ENCODE measurements at places on chromosomes 16 and 17.

DNA sequence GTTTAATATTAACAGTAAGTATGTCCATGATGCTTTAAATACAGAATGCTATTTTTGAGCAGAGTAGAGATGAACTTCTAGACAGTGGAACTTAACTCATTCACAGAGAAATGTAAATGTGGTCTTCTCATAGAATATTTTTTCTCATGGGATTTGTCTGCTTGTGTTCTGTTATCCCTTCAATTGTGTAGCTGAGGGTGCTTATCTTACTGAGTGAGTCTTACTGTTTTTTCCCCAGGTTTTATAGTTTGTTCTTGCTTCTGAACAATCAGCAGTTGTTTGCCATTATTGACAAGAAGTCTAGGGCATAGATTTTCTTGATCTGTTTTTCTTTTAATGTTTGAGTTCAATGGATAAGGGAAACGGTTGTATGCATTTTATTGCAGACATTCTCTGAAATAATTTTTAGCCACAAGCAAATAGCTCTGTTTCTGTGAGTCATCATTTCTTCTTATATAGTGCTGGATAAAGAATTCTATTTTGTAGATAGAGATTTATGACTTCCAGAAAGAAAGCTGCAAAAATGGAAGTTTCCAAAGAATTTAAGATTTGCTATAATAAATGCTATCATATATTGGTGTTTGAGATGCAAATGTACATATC, 60.5 kb downstream of the NF1 start:
- no peak for DNase-seq

GRCh38 chr17:44233582-44233981, 14.1 kb upstream of the UBTF start:
- DNase-seq, result no peak

- no peak for DNase-seq
Measured at GRCh38 chr17:69466905-69467667, 52.6 kb downstream of the MAP2K6 start.

- DNase-seq, result no peak
Measured at GRCh38 chr17:78045316-78045715, 83.2 kb downstream of the TMC6 start.

DNA sequence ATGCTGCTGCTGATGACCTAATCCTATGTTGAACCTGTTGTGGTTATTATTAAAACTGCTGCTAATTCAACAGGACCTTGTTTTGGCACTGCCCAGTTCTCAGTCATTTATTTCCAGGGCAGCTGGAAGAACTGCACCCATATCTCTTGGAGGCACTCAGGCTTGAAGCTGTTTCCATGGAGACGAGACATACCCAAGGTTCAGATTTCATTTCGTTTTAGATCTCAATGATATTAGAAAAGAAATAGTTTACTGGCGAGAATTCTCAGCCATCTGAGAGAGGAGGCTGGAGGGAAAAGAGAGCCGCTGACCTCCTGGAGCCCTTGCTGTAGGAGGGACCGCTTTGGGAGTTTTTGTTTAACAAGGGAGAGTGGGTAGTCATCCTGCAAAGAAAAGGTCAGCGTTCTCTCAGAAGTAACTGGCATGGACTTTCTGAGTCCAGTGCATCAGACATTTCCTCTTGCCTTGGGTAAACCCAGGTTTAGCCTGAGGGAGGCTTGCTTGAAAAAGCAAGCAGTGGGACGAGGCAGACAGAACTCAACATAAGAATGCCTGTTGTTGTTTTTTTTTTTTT, 75.4 kb downstream of the YPEL2 start:
- DNase-seq, result no peak

GRCh38 chr16:14013145-14013570, 58.0 kb upstream of the MRTFB start:
- no peak for DNase-seq

GRCh38 chr16:5639531-5639930, 541.9 kb upstream of the EEF2KMT start:
- no peak for DNase-seq

DNA sequence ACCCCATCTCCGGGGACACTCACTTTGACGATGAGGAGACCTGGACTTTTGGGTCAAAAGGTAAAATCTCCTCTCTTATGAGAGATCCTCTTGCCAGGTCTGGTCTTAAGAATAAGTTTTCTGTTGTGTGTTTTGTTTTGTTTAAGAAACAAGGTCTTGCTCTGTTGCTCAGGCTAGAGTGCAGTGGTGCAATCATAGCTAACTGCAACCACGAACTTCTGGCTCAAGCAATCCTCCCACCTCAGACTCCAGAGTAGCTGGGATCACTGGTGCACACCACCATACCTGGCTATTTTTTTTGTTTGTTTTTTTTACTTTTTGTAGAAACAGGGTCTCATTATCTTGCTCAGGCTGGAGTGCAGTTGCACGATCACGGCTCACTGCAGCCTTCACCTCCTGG, 4.1 kb downstream of the MMP25 start:
- DNase-seq, result no peak

DNA sequence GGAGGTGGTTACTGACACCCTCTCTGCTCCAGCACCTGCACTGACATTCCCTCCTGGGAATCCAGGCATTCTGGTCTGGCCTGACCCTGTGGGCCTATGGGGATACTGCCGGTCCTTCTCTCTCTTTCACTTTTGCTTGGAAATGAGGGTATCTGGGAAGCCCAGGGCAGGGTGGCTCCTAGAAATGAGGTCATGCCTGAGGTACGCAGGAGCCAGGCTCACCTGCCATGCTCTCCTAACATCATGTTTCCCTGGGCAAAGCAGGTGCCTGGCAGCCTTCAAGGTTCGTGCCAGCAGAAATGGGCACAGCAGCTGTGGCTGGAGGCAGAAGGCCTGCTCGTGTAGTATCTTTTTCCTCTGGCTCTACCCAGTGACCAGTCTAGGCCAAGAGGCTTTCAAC, 3.3 kb downstream of the ITGA3 start:
- DNase-seq, result no peak

DNA sequence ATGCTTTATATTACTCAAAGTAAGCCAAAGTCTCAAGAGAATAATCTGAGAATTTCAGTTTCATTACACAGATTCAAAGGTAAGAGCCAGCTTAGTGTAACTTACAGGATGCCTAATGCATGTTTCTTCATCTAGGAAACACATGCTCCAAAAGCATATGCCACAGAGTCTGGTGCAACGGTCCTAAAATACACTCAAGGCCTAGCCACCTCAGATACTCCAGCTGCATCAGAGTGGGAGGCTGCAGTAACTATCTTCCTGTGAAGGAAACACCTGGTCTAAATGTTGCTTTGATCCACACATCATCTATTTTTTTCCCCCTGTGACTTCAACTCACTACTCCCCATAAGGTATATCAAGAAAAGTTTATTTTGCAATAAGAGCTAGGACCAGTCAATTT, 51.6 kb upstream of the CORO6 start:
- DNase-seq, result no peak

- peak; percentile 31 for DNase-seq
Measured at GRCh38 chr16:57530104-57530521, 6.3 kb downstream of the CCDC102A start.

DNA sequence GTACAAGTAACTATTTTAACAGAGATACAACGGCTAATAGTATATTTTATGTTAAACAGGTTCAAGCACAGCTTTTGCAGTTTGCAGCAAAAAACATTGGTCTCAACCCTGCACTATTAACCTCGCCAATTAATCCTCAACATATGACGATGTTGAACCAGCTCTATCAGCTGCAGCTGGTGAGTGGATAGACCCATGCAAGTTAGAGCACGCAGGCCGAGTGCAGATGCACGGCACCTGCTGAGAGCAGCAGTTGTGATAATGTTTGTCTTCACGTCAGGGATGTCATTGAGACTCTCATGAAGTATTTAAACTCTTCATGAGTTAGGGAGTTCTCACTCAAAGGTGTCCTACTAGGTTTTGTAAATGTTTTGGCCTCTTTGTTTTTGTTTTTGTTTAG, 45.6 kb downstream of the TMC6 start:
- DNase-seq, result no peak

GRCh38 chr17:27762527-27763305, 37.6 kb downstream of the NOS2 start:
- no peak for DNase-seq

- no peak for DNase-seq
Measured at GRCh38 chr16:13560151-13560550, 359.8 kb upstream of the ERCC4 start.

GRCh38 chr16:17641990-17642389, 171.2 kb upstream of the XYLT1 start:
- no peak for DNase-seq

GRCh38 chr16:25895380-25895779, 203.6 kb downstream of the HS3ST4 start:
- no peak for DNase-seq

- DNase-seq, result no peak
Measured at GRCh38 chr17:17109256-17109655, 67.0 kb downstream of the MPRIP start.

GRCh38 chr16:69397821-69398521, 12.2 kb upstream of the TERF2 start:
- no peak for DNase-seq

- peak; percentile 13 for DNase-seq
Measured at GRCh38 chr17:79707931-79708891, 22.5 kb upstream of the ENPP7 start.

- no peak for DNase-seq
Measured at GRCh38 chr17:76550712-76551615, 11.1 kb downstream of the PRCD start.

DNA sequence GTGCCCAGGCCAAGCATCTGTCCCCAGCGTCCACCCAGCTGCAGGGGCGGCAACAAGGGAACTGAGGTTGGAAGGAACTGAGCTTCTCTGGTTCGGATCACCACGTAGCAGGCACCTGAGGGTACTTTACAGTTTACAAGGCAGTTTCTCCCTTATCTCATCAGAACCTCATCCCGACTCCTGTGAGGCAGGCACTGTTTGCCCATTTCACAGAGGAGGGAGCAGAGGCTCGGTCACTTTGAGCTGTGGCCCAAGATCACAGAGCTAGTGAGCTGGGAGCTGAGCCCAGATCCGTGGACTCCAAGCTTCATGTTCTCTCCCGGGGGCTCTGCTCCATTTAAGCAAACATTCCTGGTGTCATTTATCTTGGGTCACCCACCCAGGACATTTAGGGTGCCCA, 15.1 kb downstream of the UBALD1 start:
- DNase-seq, result no peak

- no peak for DNase-seq
Measured at GRCh38 chr16:19694989-19695388, 23.0 kb downstream of the KNOP1 start.

- no peak for DNase-seq
Measured at GRCh38 chr16:81875461-81875860, 96.4 kb downstream of the PLCG2 start.

DNA sequence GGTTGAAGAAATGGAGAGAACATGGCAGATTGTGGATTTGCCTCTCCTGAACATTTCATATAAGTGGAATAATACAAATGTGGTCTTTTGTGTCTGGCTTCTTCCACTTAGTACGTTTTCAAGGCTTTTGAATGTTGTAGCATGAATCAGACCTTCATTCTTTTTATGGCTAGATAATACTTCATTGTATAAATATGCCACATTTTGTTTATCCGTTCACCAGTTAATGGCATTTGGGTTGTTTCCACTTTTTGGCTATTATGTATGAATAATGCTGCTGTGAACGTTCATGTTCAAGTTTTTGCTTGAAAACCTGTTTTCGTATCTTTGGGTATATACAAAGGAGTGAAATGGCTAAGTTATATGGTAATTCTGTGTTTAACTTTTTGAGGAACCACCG, 130.4 kb downstream of the TANC2 start:
- no peak for DNase-seq

DNA sequence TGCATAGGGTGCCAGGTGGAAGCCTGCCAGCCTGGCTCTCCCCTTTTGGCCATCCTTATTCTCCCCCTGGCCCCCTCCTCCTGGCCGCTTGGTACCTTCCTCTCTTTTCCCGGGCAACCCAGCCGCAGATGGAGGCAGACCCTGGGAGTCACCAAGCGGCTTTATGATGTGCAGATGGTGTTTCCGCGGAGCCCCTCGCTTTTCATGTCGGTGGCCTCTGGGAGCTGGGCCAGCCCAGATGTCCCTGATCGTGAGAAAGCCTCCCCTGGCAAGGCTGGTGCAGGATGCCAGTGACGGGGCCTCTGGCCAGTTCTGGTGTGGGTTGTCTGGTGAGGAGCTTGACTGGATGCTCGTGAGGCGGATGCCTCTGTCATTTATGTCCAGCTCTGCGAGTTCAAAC, 18.0 kb upstream of the BRD7 start:
- DNase-seq, result no peak
